Activated B cell treated with CpG ODN at 0.5 μM for 24 hours (primary cell): ENCODE measurements at places on chromosomes 1 and 21.

- H3K36me3 ChIP-seq: peaks cover 7% of the 10 kb centered on the region
- peak; percentile 24 for DNase-seq
- peaks cover 16% of the 10 kb centered on the region for H3K4me1 ChIP-seq
- peak overlapping the region; percentile 85 for H3K4me3 ChIP-seq
These were observed 776 bp downstream of the ITSN1 start for GRCh38 chr21:33642896-33643657.

GRCh38 chr1:17108360-17108759, 10.9 kb downstream of the PADI2 start:
- peaks cover 1% of the 10 kb centered on the region for H3K27me3 ChIP-seq
- no peaks in the 10 kb centered on the region for H3K4me1 ChIP-seq

DNA sequence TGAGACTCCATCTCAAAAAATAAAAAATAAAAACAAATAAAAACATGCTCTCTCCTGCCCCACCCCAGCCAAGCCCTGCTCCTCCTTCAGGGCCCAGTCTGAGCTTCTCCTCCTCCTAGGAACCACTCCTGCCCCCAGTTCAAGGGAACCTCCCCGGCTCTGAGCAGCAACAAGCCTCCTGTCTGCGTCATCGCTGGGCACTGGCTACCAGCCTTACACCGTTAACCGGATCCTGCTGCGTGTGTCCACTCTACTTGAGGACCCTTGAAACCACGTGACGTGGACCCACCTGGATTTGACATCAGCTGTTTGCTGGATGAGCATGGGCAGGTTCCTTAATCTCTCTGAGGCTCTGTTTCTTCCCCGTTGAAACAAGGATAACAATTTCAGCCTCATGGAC, 1.6 kb upstream of the TAS1R2 start:
- H3K4me3 ChIP-seq: no peak overlapping the region
- H3K36me3 ChIP-seq: no peaks in the 10 kb centered on the region
- no peak overlapping the region for H3K27ac ChIP-seq
- H3K4me1 ChIP-seq: no peaks in the 10 kb centered on the region
- H3K27me3 ChIP-seq: peaks cover 3% of the 10 kb centered on the region

DNA sequence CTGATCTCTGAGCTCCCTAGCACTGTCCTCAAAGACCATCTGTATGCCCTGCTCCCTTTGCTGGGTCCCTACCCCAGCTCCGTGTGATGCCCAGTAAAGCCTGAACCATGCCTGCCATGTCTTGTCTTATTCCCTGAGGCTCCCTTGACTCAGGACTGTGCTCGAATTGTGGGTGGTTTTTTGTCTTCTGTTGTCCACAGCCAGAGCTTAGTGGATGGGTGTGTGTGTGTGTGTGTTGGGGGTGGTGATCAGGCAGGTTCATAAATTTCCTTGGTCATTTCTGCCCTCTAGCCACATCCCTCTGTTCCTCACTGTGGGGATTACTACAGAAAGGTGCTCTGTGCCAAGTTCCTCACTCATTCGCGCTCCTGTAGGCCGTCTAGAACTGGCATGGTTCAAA, 5.7 kb downstream of the GSTM5 start:
- peaks cover 20% of the 10 kb centered on the region for H3K27me3 ChIP-seq
- no peak overlapping the region for H3K27ac ChIP-seq
- no peak for DNase-seq

DNA sequence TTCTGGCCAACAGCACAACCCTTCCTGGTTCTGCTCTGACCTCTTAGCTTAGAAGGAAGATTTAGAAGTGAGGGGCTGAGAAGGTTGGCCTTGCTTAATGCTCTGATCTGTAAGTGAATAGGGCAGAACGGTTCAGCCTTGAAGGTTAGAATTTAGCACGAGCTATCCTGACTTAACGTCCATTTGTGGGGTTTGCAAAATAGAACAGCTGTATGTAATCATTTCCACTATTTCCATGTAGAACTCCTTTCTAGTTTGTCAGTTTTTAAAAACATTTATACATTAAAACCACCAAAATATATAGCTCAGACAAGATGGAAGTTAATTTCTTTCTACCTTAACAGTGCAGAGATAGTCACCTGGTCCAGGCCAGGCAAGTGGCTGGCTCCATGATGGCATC, 89.9 kb downstream of the TBX19 start:
- no peak overlapping the region for H3K4me3 ChIP-seq
- no peaks in the 10 kb centered on the region for H3K27me3 ChIP-seq
- DNase-seq: no peak
- no peak overlapping the region for H3K27ac ChIP-seq
- no peaks in the 10 kb centered on the region for H3K4me1 ChIP-seq
- H3K36me3 ChIP-seq: no peaks in the 10 kb centered on the region

DNA sequence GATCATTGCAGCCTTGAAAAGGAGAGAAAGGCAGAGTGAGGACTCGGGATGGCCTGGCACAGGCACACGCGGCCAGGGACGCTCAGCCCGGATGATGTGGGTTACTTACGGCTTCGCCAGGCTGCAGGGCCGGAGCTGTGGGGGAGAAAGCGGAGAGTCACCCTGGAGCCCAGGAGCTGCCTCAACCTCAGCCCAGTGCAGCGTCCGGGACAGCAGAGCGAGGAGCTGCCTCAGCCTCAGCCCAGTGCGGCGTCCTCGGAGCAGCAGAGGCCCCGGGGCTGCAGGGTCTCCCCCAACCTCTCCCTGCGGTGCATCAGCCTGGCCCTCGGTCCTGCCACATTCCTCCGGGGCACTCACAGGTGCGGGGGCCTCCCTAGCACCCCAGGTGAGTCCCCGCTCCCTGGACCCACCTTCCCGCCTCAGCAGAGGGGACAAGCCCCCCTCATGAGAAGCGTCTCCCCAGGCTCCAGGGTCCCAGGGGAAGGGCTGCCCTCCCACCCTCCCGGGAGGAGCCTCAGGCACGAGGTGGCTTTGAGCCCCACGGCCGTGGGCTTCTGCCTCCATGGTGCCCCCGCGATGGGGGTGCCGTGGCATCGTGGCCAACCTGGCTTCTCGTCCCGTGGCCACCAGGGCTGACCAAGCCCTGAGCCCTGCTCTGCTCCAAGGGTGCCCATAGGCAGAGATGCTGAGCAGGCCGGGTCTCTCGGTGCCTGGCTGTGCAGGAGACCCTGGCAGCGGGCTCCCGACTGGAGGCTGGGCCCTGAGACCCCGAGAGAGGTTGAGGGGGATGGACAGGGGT, 10.5 kb upstream of the RNF223 start:
- peaks cover 4% of the 10 kb centered on the region for H3K4me1 ChIP-seq
- no peak overlapping the region for H3K27ac ChIP-seq
- H3K4me3 ChIP-seq: no peak overlapping the region
- no peaks in the 10 kb centered on the region for H3K27me3 ChIP-seq
- no peak for DNase-seq

DNA sequence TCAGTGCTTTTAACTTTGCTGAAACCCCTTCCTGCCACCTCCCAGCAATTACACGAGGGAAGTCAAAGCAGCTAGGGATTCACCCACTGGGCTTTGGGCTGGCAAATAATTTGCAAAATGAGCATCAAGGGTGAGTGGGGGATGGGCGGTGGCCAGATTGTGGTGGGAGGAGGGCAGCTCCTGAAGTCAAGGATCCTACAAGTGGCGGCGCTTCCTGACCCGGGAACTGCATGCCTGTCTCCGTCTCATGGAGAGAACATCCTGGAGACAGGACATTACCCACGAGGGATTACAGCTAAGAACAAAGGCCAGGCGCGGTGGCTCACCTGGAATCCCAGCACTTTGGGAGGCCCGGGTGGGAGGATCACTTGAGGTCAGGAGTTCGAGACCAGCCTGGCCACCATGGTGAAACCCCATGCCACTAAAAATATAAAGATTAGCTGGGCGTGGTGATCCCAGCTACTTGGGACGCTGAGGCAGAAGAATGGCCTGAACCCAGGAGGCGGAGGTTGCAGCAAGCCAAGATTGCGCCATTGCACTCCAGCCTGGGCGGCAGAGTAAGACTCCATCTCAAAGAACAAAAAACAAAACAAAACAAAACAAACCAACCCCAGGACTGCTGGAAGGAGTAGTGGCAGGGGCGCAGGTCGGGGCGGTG, 12.9 kb downstream of the TTC34 start:
- H3K4me3 ChIP-seq: no peak overlapping the region
- no peak overlapping the region for H3K27ac ChIP-seq
- H3K27me3 ChIP-seq: peaks cover 22% of the 10 kb centered on the region
- no peak for DNase-seq

GRCh38 chr1:192730198-192730597, 78.6 kb upstream of the RGS2 start:
- no peak overlapping the region for H3K27ac ChIP-seq
- H3K36me3 ChIP-seq: no peaks in the 10 kb centered on the region
- H3K4me3 ChIP-seq: no peak overlapping the region
- H3K27me3 ChIP-seq: no peaks in the 10 kb centered on the region

DNA sequence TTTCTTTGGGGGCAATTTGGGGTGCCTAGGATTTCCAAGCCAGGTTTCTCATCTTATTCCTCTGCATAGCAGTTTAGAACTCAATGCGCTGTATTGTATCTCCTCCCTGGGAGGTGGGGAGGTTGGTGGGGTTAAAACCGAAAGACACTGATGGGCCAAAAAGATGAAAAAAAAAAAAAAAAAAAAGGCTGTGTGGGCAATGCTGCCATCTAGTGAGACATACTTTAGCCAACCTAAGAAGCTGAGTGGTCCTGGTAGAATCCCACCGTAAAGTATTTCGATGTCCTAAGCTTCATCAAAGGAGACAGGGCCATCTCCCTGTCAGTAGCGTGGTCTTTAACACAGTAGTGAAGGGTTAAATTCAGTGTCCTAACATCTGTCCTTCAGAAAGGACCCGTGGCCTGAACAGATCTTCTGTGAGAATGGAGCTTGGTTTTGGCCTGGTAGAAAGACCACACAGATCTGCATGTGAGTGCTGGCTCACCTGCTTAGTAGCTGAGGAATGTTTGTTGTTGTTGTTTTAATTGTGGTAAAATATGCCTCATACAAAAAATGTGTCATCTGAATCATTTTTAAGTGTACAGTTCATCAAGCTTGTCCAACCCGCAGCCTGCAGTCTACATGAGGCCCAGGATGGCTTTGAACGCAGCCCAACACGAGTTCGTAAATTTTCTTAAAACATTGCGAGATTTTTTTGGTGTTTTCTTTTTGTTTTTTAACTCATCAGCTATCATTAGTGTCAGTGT, 226.2 kb downstream of the KIF26B start:
- H3K4me3 ChIP-seq: no peak overlapping the region
- no peak for DNase-seq
- peaks cover 5% of the 10 kb centered on the region for H3K27me3 ChIP-seq
- H3K4me1 ChIP-seq: no peaks in the 10 kb centered on the region

DNA sequence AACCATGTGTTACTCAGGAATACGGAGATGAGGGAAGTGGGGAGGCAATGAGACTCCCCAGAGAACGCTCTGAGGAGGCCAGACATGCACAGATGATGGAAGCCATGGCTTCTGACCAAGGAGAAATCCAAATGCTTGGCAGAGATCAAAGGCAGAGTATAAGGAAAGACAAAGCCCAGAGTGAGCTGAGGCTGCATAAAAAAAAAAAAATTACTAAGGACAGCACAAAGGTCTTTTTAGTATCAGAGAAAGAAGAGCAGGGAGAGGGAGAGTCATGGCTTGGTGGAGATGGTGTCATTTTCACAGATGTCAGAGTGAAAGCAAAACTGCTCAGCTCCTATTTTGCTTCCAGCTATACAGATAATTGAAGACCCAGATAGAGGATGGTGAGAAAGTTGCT, 8.1 kb upstream of the NCF2 start:
- H3K27me3 ChIP-seq: no peaks in the 10 kb centered on the region
- no peaks in the 10 kb centered on the region for H3K36me3 ChIP-seq

DNA sequence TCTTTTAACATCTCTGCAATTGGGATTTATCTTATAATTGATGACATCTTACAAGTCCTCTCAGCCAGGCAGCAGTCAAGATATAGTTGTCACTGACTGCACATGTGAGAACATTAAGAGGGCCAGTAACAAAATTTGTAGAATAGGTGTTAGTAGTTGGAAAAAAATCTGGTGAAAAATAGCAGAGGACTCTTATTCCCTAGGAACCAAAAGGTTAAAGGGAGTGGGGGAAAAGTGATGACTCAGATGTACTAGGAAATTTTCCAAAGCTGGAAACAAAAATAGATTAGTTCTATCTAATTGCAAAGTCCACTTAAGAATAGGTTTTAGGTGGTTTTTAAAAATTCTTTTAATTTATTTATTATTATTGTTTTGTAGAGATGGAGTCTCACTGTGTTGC, 3.6 kb downstream of the NUP210L start:
- no peak overlapping the region for H3K27ac ChIP-seq
- H3K4me3 ChIP-seq: no peak overlapping the region
- H3K36me3 ChIP-seq: peaks cover 24% of the 10 kb centered on the region
- H3K4me1 ChIP-seq: peaks cover 3% of the 10 kb centered on the region

GRCh38 chr21:36509973-36510664, 30.2 kb upstream of the CLDN14 start:
- H3K4me3 ChIP-seq: no peak overlapping the region
- H3K27me3 ChIP-seq: peaks cover 2% of the 10 kb centered on the region
- DNase-seq: no peak
- H3K36me3 ChIP-seq: no peaks in the 10 kb centered on the region
- no peak overlapping the region for H3K27ac ChIP-seq

GRCh38 chr1:42639116-42639515, 19.1 kb upstream of the PPIH start:
- no peaks in the 10 kb centered on the region for H3K27me3 ChIP-seq
- no peaks in the 10 kb centered on the region for H3K36me3 ChIP-seq
- H3K27ac ChIP-seq: no peak overlapping the region
- DNase-seq: no peak
